ENCODE measurements at places on chromosomes 4 and X.

GRCh38 chr4:143404555-143404954, 67.9 kb downstream of the GAB1 start:
- DNase-seq = no peak

DNA sequence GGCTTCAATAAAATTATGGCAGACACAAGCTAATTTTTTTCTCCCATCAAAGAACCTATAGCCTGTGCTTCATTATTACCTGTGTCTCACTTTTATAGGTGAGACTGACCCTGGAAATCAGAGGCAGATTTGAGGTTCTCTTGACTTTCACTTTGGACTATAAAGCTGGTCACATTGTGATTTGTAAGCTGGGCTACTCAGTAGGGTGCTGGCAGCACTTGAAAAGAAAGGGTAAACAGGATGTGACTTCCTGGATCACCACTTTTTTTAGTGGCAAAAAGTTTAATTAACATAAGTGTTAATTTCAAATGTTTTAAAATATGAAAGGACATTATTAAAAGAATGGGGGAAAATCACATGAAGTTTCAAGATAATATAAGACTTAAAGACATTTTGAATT, 50.6 kb upstream of the GATB start:
- no peak for DNase-seq

DNA sequence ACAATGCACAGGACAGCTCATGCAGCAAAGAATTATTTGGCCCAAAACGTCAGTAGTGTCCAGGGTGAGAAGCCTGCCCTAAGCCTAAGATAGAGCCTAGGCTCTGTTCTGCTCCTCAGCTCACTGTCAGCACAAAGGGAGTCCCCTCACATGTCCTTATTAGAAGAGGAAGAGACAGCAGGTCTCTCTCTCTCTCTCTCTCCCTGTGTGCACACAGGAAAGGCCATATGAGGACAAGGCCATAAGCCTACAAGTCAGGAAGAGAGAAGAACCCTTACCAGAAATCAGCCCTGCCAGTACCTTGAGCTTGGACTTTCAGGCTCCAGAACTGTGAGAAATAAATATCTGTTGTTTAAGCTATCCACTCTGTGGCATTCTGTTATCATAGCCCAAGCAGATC, 20.4 kb downstream of the FAM184B start:
- no peak for DNase-seq

DNA sequence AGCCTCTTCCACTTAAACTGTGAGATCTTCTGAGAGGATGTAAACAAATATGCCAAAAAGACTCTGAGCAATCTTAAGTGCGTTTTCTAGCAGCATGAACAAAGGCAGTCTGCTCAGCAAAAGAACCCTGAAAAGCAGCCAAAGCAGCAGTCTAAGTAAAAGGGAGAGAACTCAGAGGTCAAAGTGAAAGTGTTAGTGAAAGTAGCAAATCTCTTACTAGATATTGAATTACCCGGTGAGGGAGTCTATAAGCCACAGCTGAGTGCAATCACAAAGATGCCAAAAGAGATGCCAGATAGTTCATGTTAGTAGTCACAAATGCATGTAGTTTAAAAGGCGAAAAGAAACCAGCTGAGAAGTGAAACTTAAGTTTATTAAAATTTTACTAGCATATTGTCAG, 7.9 kb upstream of the GNRHR start:
- DNase-seq = no peak

GRCh38 chrX:151416579-151416978, 19.6 kb downstream of the VMA21 start:
- DNase-seq = no peak

DNA sequence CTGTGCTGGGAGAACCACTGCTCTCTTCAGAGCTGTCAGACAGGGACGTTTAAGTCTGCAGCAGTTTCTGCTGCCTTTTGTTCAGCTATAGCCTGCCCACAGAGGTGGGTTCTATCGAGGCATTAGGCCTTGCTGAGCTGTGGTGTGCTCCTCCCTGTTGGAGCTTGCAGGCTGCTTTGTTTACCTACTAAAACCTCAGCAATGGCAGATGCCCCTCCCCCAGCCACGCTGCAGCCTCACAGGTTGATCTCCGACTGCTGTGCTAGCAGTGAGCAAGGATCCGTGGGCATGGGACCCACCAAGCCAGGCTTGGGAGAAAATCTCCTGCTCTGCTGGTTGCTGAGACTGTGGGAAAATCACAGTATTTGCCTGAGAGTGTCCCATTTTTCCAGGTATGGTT, 133.8 kb upstream of the UBQLN2 start:
- no peak for DNase-seq

DNA sequence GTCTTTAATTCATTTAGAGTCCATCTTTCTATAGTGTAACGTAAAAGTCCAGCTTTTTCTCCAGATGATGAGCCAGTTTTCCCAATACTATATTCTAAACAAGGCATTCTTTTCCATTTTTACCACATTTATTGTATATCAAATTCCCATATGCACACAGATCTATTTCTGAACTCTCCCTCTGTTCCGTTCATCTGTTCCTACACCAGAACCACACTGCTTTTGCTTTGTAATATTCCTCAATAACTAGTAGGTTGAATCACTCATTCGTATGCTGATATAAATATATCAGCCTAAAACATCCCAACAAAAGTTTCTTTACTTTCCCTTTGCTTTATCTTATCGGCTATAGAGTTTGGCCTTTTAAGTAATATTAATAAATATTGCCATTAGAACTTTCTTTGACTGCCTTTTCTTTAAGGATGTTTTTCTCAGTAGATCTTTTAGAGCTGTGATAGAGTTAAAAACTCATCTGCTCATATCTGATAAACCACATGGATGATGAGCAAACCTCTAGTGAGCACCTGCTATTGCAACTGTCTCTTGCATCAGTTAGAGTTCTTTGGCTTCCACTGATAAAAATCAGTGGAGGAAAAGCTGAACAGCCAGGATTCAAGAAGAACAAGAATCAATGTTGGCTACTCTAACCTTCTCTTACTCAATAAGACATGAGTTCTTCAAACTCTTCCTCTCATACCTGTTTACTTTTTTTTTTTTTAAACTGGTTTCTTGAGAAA, 13.1 kb upstream of the RPL34 start:
- no peak for DNase-seq
